Activated CD8-positive, alpha-beta memory T cell treated with anti-CD3 and anti-CD28 coated beads for 1 hour (primary cell): ENCODE measurements at places on chromosomes 3 and 15.

DNA sequence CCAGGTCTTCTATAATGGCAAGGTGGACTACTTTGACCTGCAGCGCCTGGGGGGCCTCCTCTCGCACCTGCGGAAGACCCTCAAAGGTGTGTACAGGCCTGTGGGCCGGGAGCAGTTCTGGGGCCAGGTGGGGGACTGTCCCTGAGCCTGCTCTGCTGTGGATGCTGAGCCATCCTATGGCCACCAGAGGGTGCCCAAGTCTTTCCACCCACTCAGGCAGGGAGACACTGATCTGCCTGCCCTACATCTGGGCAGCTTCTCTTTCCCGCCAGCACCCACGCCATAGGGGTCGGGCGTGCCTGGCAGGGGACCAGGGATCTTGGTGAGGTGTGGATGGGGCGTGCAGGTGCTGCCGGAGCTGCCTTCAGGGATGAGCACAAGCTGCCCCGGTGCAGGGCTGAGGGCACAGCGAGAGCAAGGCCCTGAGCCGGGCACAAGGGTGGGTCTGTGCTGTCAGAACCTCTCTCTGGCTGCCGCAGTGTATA, 14.1 kb downstream of the RNF123 start:
- peak; percentile 36 for DNase-seq

DNA sequence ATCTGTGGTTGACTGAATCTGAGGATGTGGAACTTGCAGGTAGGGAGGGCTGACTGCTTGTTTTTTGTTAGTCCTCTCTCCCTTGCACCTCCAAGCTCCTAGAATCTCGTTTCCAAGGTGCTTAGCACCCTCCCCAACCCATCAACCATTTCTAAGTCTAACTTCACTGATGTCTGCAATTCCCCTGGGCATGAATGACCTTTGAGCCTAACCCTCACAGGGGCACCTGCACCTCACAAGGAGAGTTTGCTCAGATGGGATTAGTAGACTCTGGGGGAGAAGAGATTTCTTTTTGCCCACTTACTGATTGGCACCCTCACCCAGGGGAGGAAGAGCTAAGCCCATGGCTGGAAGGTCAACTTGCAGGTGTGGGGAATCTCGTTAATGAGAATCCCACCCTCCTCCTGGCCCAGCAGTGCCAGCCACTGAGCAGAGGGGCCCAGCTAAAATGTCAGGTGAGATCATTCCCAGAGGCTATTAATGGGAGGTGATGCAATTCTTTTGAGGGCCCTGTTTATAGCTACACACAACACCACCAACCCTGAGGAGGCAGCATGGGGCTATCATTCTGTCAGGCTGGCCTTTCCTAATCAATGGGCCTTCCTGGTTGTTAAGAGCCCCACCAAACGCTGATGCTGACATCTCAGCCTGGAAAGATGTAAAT, 81.6 kb upstream of the HERC1 start:
- DNase-seq: no peak

DNA sequence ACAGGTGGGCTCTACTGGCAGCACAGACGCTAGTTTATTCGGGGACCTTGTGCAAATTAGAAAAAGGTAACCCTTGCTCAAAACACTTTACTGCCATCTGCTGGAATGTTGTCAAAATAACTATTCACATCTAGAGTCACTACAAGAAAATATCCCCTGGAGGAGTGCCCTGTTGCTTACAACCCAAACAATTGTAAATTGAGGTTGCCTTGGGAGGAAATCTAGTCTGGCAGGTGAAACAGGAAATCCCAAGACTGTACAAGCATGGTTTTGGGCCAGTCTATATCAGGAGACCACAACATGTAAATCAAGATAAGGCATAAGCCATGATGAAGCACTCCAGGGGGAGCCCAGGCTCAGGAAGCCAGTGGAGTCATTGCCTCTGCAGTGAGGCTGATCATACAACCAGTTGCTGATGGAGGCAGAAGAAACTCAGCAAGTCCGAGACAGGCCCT, 136.8 kb upstream of the ACP3 start:
- no peak for DNase-seq

DNA sequence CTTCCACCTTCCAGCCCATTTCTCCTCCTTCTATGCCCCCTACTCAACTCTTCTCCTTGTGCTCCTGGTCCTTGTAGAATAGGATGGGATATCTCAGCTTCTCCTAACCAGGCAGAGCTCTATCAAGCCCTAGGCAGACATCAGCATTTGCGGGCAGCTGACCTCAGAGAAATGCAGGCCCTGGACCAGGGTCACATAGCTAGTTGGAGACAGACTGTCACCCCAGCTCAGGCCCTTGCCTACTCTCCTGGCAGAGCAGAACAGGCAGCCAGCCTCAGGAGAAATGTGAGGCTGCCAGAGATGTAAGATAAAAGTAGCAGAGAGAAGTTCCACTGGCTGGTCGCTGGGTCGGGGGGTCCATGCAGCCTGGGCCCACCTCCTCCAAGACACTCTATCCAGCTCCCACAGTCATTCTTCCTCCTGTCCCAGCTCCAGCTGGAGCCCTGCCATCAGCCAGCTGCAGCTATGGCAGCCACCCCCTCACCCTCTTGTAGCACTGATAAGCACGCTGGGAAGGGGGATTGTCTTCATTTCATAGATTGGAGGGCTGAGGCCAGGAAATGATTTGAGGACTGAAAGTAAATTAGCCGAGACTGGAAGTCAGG, 4.0 kb downstream of the CYP8B1 start:
- DNase-seq: no peak
